ENCODE measurements at places on chromosomes 4 and X. TPM values are rescaled to one million over a fixed set of nuclear protein-coding genes. Genes with fewer than 3 reads are reported as not detected.

DNA sequence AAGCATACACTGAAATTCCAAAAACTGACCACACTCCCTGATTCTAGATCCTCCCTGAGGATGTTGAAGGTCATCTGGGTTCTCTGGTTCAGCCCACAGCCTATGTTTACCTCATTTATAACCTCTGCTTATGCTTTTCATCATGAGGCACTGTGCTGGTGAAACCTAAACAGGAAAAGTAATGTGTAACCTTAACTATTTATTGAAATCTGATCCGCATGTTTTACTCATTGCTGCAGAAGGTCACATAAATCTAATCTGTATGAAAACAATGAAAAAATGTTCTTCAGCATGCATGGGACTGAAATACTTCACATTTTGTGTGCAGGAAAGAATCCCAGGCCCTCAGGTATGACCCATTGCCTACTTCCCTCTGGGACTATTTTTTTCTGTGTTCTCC, 30.3 kb downstream of the UCHL1 start:
- H3K4me3 ChIP-seq = no peak overlapping the region
- no peaks in the 10 kb centered on the region for H3K36me3 ChIP-seq
- H3K4me1 ChIP-seq = peaks cover 4% of the 10 kb centered on the region

DNA sequence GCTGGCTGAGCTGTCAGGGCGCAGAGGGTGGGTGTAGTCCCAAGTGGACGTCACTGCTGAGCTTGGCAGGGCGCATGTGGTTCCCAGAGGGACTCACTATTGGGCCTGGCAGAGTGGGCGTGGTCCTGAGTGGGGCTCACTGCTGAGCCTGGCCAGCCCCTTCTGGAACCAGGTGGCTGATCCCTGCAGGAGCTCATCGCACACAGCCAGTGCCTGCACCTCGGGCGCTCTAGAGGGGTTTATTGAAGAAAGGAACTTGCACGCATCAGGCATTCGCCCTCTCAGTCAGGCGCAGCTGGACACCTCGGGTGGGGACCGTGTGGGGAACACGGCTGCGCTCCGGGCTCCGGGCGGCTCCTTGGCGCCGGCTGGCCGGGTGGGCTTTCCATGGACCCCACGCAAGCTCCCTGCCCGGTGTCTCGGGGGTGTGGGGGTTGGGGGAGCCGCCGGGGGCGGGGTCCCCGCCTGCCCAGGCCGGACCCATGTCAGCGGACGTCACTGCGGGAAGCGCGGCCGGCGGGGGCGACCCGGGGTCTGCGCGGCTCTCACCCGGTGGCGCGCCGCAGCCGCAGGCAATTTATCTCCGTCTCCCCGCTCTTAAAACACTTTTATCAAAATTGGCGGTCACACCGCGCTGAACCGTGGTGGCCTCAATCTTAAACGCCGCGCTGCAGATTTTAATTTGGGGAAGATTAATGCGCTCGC, 65.4 kb upstream of the NKX1-1 start:
- H3K4me1 ChIP-seq = no peaks in the 10 kb centered on the region
- no peaks in the 10 kb centered on the region for H3K36me3 ChIP-seq
- no peak overlapping the region for H3K27ac ChIP-seq
- peaks cover 15% of the 10 kb centered on the region for H3K27me3 ChIP-seq
- H3K4me3 ChIP-seq = no peak overlapping the region

- peaks cover 4% of the 10 kb centered on the region for H3K4me1 ChIP-seq
- H3K4me3 ChIP-seq = no peak overlapping the region
- H3K36me3 ChIP-seq = no peaks in the 10 kb centered on the region
Observed at GRCh38 chrX:20352935-20353336, 86.2 kb upstream of the RPS6KA3 start.

DNA sequence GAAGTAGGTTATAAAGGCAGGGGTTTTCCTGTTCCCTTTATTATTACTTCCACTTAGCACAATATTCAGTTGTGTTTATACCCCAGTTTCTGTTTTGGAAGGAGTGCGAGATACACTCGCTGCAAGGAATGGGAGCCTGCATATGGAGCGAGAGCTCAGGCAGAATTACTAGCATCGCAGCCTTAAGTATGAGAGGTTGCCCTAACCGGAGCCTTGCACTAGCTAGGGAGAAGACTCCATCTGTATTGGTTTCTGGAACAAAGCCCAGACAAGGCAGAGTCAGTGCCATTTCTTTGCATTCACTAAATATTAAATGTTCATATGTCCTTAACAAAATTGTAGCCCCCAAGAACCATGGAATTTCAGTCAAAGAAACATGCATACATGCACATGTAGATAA, 6.2 kb upstream of the DCTD start:
- H3K4me3 ChIP-seq = no peak overlapping the region
- peaks cover 14% of the 10 kb centered on the region for H3K27me3 ChIP-seq
- DNase-seq = no peak
- peaks cover 12% of the 10 kb centered on the region for H3K4me1 ChIP-seq
- no peaks in the 10 kb centered on the region for H3K36me3 ChIP-seq
- no peak overlapping the region for H3K27ac ChIP-seq

GRCh38 chr4:149120331-149121022, 678.3 kb upstream of the NR3C2 start:
- H3K27me3 ChIP-seq = peaks cover 33% of the 10 kb centered on the region
- no peak overlapping the region for H3K27ac ChIP-seq
- peaks cover 6% of the 10 kb centered on the region for H3K4me1 ChIP-seq
- H3K4me3 ChIP-seq = no peak overlapping the region
- no peaks in the 10 kb centered on the region for H3K36me3 ChIP-seq
- DNase-seq = no peak

GRCh38 chr4:48963042-48963679, 22.9 kb upstream of the CWH43 start:
- no peak overlapping the region for H3K27ac ChIP-seq
- no peaks in the 10 kb centered on the region for H3K36me3 ChIP-seq
- H3K4me3 ChIP-seq = no peak overlapping the region
- peaks cover 8% of the 10 kb centered on the region for H3K27me3 ChIP-seq
- peaks cover 12% of the 10 kb centered on the region for H3K4me1 ChIP-seq
- peak; percentile 55 for DNase-seq

The CFAP47 gene
- total RNA-seq = 1.5 TPM

GRCh38 chr4:58499182-58499581, 1389.0 kb upstream of the IGFBP7 start:
- H3K27me3 ChIP-seq = no peaks in the 10 kb centered on the region
- H3K27ac ChIP-seq = peak overlapping the region; percentile 54
- peaks cover 8% of the 10 kb centered on the region for H3K4me1 ChIP-seq
- no peaks in the 10 kb centered on the region for H3K36me3 ChIP-seq
- no peak for DNase-seq

- H3K27me3 ChIP-seq = no peaks in the 10 kb centered on the region
- no peak for DNase-seq
- peaks cover 8% of the 10 kb centered on the region for H3K36me3 ChIP-seq
- H3K4me1 ChIP-seq = no peaks in the 10 kb centered on the region
- H3K27ac ChIP-seq = no peak overlapping the region
Observed at GRCh38 chr4:159239629-159240028, 136.8 kb downstream of the RAPGEF2 start.

The PABPC5 gene
- 2.6 TPM for total RNA-seq

DNA sequence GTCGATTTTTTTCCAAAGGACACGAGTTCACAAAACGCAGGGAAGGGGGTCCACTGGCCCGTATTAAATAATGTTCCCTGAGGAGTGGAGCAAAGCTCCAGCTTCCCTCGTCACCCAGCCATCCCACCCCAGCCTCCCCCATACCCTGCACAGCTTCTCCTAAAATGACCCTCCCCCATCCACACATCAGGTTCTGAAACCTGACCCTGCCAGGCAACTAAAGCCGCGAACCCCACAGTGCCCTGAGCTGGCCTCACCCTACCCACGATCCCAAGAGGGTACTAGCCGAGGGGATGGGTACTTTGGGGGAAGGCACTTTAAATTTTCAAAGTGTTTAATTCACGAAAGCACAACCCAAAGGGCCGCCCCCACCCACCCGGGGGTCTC, 634 bp downstream of the APOO start:
- peaks cover 2% of the 10 kb centered on the region for H3K36me3 ChIP-seq
- H3K4me1 ChIP-seq = peaks cover 10% of the 10 kb centered on the region
- peak overlapping the region; percentile 86 for H3K27ac ChIP-seq
- no peak for DNase-seq

DNA sequence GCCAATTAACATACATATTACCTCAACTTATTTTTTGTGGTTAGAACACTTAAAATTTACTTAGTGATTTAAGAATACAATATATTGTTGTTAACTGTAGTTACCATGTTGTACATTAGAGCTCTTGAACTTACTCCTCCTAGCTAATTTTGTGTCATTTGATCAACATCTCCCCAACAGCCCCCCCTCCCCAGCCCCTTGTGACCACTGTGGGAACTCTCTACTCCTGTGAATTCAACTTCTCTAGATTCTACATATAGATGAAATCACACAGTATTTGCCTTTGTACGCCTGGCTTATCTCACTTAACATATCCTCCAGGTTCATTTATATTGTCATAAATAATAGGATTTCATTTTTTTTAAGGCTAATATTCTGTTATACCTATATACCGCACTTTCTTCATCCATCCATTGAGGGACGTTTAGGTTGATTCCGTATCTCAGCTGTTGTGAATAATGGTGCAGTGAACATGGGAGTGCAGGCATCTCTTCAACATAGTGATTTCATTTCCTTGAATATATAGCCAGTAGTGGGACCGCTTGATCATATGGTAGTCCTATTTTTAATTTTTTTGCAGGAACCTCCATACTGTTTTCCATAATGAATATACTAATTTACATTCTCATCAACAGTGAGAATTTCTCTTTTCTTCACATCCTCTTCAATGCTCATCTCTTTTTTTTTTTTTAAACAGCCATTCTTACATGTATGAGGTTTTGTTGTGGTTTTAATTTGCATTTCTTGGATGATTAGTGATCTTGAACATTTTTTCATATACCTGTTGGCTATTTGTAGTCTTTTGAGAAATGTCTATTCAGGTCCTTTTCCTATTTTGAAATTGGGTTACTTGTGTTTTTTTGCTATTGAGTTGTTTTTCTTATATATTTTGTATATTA, 66.8 kb downstream of the RAPGEF2 start:
- no peaks in the 10 kb centered on the region for H3K27me3 ChIP-seq
- H3K36me3 ChIP-seq = peaks cover 1% of the 10 kb centered on the region
- peaks cover 34% of the 10 kb centered on the region for H3K4me1 ChIP-seq
- no peak overlapping the region for H3K27ac ChIP-seq
- no peak for DNase-seq

- H3K4me3 ChIP-seq = no peak overlapping the region
- no peak for DNase-seq
- H3K4me1 ChIP-seq = no peaks in the 10 kb centered on the region
- no peak overlapping the region for H3K27ac ChIP-seq
- H3K27me3 ChIP-seq = no peaks in the 10 kb centered on the region
- no peaks in the 10 kb centered on the region for H3K36me3 ChIP-seq
Observed at GRCh38 chr4:109294006-109294405, 8.5 kb downstream of the COL25A1 start.

DNA sequence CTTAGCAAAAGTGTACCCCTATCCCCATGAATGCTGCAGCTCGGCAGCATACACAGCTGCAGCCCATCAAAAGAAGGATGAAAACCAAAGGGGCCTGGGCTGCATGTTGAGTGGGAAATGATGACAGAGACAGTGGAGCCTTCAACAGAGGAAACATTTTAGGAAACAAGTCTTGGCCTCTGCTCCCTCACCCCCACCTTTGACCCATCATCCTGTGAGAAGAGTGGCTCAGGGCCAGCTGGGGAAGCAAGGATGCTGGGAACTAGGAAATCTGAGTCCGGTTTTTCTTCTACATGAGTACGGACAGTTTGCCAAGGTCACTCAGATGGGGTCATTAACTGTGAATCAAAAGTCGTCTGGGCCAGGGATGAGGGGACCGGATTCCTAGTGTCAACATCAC, 37.2 kb downstream of the IDS start:
- no peaks in the 10 kb centered on the region for H3K36me3 ChIP-seq
- H3K4me3 ChIP-seq = no peak overlapping the region
- no peaks in the 10 kb centered on the region for H3K4me1 ChIP-seq
- peaks cover 5% of the 10 kb centered on the region for H3K27me3 ChIP-seq

The MED14 gene
- total RNA-seq = 61.8 TPM

The COL4A6 gene
- 66.6 TPM for total RNA-seq
